ENCODE measurements at places on chromosomes 11 and 22. TPM values are rescaled to one million over a fixed set of nuclear protein-coding genes. Genes with fewer than 3 reads are reported as not detected.

- H3K4me1 ChIP-seq = no peaks in the 10 kb centered on the region
- H3K27me3 ChIP-seq = no peaks in the 10 kb centered on the region
- no peak overlapping the region for H3K4me3 ChIP-seq
- no peak overlapping the region for H3K27ac ChIP-seq
- no peak for DNase-seq
- no peaks in the 10 kb centered on the region for H3K36me3 ChIP-seq
Measured at GRCh38 chr11:132623511-132623910, 908.8 kb downstream of the OPCML start.

GRCh38 chr11:78535920-78536319 is 38.7 kb downstream of the NARS2 start:
- H3K27ac ChIP-seq = no peak overlapping the region
- H3K27me3 ChIP-seq = no peaks in the 10 kb centered on the region
- peaks cover 8% of the 10 kb centered on the region for H3K4me1 ChIP-seq

DNA sequence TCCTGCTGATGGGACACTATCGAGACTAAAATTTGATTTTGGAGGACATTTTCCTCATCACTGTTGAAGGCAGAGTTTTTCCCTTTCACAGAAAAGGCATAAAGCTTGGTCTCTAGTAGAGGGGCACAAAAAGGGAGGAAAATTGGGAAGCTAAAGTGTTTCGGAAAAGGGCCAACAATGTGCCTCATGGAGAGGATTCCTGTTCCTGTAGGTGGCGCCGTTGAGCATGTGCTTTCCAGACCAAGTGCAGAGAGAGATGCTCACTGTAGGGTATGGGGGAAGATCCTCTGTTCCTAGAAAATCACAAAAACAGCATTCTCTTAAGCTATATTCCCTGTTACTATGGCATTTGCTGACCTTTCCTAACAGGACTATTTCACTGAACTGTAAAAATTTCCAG is 18.4 kb upstream of the OR4C5 start:
- H3K4me1 ChIP-seq = no peaks in the 10 kb centered on the region
- H3K27ac ChIP-seq = no peak overlapping the region
- DNase-seq = no peak

DNA sequence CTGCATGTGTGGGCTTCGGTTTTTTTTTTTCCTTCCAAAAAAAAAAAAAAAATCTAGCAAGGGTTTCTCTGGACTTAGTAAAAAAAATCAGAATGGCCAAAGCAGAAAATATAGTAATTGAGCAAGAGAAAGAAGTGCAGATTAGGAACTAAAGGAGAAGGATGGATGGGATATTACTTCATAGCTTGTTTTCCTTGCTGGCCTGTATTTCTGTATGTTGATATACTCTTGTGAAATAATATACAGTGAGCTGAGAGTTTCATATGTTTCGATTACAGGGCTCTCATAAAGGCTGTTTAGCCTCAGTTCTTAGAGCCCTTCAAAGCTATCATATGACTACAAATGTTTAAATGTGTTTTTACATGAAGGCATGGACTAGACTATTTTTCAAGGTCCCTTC is 34.3 kb upstream of the NFRKB start:
- no peak overlapping the region for H3K27ac ChIP-seq
- H3K36me3 ChIP-seq = peaks cover 29% of the 10 kb centered on the region
- no peaks in the 10 kb centered on the region for H3K4me1 ChIP-seq
- H3K4me3 ChIP-seq = no peak overlapping the region

- no peak overlapping the region for H3K4me3 ChIP-seq
- H3K27ac ChIP-seq = no peak overlapping the region
- DNase-seq = no peak
- H3K36me3 ChIP-seq = no peaks in the 10 kb centered on the region
- H3K27me3 ChIP-seq = no peaks in the 10 kb centered on the region
Measured at GRCh38 chr11:126764231-126764630, 236.3 kb downstream of the KIRREL3 start.

The SCGB1A1 gene
- total RNA-seq = not detected
